HFFc6 (cell line): ENCODE measurements at places on chromosomes 3 and 15.

GRCh38 chr15:59689626-59690236 is 611 bp upstream of the BNIP2 start:
- DNase-seq: peak; percentile 74

GRCh38 chr3:119140466-119140865 is 5.5 kb upstream of the TEX55 start:
- DNase-seq: no peak

GRCh38 chr3:175940243-175940642 is 1081.1 kb downstream of the NAALADL2 start:
- DNase-seq: peak; percentile 39

- no peak for DNase-seq
These were observed 4.9 kb upstream of the CHRNA3 start for GRCh38 chr15:78625606-78626280.
